ENCODE measurements at places on chromosomes 13 and 19. TPM values are rescaled to one million over a fixed set of nuclear protein-coding genes. Genes with fewer than 3 reads are reported as not detected.
A peak's percentile ranks its signal among the peaks of the same experiment; 100 is the strongest.

GRCh38 chr19:1911098-1911497, 5.9 kb downstream of the ADAT3 start:
- no peak for DNase-seq

DNA sequence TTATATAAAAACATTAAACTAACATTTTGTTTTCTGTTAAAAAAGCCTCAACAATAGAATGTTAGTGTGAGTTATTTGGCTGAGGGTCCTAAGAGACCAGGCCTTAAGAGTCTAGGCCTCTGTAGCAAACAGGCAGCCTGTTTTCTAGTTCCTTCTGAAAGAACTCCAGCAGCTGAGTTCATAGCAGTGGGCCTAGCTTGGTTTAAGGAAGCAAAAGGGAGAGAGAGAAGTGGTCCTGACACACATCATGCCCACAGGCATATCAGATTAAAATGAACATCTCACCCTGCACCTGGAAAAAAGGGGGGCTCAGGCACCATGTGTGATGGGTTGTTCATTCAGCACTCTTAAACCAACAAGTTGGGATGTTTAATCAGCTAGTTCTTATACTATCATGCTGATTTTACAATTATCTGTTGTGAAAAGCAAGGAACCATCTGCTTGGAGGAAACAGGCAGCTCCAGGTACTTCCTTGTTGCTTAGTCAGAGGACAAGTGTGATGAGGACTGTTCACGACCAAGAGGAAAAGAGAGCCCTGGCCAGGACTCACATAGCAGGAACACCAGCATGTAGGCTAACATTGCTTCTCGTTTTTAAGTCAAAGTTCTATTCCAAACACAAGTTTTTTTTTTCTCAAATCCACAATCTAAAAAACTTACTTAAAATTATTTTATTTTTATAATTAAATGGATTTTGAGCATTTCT, 81.3 kb upstream of the FRY start:
- no peak for DNase-seq

ZNF284 gene
- 1.4 TPM for total RNA-seq

ZNF77 gene
- total RNA-seq, result 3.3 TPM

GRCh38 chr19:34666200-34666957, 10.6 kb downstream of the SCGB2B2 start:
- no peak for DNase-seq

- no peak for DNase-seq
These were observed 252.4 kb downstream of the UQCRFS1 start for GRCh38 chr19:28960586-28960985.

TIMM50 gene
- 83.9 TPM for total RNA-seq

C1QTNF9B gene
- total RNA-seq, result not detected

DNA sequence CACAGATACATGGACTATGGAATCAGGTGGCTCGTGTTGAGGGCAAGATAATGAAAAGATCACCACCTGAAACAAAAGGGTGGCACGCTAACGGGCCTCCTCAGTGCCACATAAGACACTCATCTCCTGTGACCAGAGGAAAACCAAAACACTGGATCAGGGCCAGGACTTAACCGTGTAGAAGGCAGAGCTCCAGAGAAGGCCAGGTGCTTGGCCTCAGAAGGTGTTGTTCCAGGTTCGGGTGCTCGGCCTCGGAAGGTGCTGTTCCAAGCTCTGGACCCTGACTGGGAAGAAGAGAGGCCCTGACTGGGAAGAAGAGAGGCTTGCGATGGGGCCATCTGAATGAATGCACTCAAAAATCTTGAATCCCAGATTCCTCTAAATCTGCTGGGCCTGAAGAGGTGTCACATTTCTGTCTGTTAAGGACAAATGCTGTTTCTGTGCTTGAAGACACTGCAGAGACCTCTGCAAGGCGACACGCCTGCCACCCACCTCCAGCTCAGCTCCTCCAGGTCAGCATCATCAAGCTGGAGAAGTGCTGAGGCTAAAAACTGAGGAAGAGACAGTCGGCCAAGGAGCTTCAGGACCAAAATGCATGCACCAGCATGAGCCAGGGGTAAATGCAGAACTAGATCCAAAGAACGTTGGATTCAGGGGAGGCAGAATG, 2.7 kb upstream of the RASA3 start:
- DNase-seq, result no peak

DNA sequence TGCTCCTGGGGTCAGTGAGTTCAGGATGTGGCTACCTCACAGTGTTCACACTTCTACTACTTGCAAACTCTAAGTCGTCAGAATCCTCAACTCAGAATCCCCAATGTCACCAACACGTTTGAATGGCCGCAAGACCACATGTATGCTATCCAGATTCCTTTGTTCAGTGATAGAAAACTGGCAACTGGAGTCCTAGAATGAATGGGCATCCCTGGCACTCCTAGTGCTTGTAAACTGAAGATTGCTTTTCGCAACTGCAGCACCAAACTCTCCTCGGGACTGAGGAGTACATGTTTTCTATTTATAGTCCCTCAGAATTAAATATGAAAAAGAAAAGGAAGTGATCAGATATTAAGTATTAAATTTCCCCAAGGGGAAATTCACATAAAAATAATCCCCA, 4.9 kb downstream of the SMAD9 start:
- no peak for DNase-seq

- no peak for DNase-seq
These were observed 30.3 kb downstream of the ZNF823 start for GRCh38 chr19:11708457-11708856.

- DNase-seq, result no peak
These were observed 43.9 kb downstream of the CAB39L start for GRCh38 chr13:49399801-49400472.

- peak; percentile 88 for DNase-seq
These were observed 924 bp downstream of the TRAPPC5 start for GRCh38 chr19:7681340-7682174.

SLC5A5 gene
- total RNA-seq, result not detected

DNA sequence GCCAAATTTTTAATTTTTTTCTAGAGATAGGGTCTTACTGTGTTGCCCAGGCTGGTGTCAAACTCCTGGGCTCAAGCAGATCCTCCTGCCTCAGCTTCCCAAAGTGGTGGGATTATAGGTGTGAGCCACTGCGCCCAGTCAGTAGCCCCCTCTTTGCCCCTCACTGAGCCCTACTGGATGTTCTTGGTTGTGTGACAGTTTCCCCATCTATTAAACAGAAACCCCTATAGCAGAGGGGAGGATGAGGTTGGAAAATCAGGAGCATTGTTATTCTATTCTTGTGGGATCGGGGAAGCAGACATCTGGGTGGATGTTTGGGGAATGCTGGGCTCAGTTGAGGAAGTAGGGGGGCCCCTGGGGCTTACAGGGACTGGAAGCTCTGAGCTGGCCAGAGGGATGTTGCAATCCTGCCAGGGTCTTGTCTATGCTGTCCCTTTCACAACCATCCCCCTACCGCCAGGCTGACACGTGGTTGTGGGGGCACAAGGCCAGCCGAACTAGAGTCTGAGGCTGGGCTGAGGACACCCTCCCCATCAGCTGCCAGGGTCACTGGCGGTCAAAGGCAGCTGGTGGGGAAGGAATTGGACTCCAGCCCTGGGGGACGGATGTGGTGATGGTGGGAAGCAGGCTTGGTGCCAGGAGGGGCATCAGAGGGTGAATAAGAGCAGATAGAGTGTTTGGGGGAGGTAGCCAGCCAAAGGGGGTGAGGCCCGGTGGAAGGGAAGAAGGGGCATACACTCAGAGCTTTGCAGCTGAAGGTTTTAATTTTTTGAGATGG, 10.9 kb downstream of the APOC1 start:
- DNase-seq, result peak; percentile 68

DNA sequence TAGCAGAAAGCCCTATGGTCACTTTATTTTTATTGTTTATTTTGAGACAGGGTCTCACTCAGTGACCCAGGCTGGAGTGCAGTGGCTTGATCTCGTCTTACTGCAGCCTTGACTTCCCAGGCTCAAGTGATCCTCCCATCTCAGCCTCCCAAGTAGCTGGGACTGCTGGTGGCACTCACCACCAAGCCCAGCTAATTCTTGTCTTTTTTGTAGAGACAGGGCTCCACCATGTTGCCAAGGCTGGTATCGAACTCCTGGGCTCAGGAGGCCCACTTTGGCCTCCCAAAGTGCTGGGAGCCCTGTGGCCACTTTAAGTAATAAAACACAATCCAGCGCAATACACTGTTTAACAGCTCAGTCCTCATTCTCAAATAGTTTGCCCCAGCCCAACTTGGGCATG, 69.3 kb downstream of the NUFIP1 start:
- no peak for DNase-seq

- DNase-seq, result no peak
These were observed 41.6 kb downstream of the MYO9B start for GRCh38 chr19:17116996-17117702.
